ENCODE measurements at places on chromosomes 2 and 18.

GRCh38 chr2:179336782-179337534 is 72.3 kb upstream of the SESTD1 start:
- no peak for DNase-seq

DNA sequence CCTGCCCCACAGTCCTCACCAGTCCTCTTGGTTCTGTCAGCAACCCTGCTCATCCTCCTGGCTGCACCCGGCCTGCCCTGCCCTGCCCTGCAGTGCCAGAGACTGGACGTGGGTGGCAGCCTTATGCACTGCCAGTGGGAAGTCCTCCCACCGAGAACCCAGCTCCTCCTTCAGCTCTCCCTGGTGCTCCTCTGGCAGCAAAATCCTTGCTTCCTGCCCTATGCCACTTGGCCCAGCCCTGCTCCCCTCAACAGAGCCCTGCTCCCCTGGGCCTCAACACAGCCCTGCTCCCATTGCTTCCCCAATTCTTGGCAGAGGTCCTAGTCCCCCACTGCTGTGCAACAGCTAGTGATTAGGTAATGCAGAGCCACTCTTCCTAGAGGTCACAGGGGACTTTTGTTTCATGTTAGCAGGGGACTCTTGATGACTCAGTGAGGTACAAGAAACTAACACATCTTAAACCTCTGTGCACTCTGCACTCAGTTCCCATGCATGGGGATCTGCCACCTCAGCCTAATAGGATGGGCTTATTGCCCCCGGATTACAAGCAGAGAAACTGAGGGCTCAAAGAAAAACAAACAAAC is 58.0 kb upstream of the EDAR start:
- peak; percentile 92 for DNase-seq

DNA sequence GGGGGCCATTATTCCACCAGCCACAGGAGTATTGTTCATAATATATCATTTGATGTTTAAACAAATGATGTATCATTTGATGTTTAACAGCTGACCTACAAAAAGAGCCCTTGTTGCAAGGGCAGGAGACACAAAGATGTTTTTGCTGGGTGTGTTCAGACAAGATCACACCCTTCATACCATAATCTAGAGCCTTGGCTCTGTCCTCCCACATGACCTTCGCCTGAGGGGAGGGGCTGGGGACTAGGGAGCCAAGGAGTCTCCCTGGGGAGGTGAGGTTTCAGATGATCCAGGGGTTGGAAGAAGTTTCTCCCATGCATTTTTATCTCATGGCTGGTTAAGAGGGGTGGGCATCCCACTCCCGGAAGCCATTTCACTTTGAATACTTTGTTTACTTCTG is 33.5 kb downstream of the CDC42EP3 start:
- no peak for DNase-seq

- no peak for DNase-seq
Observed at GRCh38 chr2:62550461-62550860, 44.5 kb upstream of the TMEM17 start.

DNA sequence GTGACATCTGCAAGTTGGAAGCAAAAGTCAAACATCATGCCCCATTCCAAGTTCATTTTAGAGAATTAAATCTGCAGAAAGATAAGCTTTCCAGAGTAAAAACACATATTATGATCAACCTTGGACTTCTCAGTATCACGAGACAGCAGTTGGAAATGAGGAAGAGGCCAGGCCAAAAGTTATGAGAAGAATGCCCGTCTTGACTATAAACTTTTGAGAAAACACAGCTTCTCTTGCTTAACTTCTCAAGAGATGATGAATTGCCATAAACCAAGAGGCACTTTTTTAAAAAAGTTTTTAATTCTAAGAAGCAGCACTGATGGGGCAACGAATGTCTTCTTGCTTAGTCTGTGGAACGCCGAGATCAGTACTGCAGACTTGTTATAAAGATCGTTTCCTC is 52.6 kb upstream of the NFU1 start:
- DNase-seq: no peak

DNA sequence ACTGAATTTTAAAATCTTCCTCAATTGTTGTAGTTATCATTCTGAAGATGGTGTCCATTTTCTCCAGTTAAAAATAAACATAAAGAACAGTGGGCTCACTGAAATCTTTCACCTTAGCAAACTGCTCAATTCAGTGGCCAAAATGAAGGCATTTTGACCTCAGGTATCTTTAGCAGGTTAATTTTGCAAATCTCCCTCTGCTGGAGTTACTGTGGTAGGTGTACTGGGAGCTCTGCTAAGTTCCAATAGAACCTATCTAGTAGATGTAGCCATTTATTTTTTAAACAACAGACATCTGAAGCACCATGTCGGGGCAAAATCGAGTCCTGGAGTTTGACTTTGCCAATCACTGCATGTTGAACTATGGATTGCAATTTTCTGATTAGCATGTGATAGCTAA is 177.1 kb downstream of the IRS1 start:
- no peak for DNase-seq

DNA sequence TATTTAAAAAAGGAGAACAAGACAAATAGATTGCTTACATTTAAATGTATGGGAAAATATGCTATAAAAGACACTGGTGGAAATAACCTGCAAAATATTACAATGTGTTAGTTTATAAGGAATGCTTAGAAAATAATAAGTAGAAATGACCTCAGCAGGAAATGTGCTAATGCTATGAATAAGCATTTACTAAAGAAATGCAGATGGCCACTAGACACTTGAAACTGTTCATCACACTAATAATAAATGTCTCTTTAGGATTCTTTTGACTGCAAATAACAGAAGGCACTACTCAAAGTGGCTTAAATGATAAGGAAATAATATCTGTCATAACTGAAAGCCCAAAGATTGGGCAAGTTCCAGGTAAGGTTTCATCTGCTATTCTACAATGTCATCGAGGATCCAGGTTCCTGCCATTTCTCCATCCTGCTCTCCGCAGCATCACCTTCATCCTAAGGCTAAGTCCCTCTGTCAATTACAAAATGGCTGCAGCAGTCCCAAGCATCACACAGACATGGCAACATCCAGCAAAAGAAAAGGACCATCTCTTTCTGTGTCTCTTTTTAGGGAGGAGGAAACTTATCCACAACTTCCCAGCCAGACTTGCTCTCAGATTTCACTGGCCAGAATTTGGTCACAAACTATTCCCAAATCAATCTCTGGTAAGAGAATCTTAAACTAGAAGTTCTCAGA is 21.9 kb downstream of the METTL8 start:
- DNase-seq: no peak

- DNase-seq: no peak
Observed at GRCh38 chr2:217228732-217229131, 368.9 kb upstream of the TNP1 start.

DNA sequence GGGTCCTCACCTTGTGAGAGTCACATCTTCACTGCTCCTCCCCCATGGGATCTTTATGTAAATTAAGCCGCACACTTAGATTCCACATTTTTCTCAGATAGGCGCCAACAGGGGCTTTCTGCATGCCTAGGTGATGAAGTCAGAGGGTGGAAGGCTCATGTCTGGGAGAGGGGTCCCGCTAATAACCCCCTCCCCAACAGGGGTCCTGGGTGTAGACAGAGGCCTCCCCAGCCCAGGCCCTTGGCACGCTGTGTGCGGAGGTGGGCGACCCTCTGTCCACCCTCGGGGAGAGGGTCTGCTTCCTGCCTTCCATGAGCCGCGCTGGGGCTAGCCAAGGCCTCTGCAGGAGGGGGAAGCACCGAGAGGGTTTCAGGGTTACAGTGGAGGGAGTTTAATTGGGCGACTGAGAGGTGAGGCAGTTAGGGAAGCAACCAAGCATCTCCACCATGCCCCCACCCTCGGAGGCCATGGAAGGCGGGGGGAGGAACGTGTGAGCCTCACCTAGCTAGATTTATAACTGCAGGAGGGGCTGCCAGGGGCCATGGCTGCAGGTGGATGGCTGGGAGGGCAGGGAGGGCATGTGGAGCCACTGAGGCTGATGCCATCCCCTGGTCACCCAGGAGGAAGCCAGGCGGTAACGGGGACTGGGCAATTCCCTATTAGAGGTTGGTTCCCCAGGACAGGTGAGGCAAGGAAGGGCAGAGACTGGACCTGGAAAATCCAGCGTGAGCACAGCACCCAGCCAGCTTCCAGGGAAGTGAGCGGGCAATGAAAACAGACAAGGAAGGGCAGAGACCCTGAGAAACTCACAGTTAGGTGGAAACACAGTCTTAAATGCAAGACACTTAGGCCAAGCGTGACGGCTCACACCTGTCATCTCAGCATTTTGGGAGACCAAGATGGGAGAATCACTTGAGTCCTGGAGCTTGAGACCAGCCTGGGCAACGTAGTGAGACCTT is 7.7 kb upstream of the PXDN start:
- DNase-seq: no peak

DNA sequence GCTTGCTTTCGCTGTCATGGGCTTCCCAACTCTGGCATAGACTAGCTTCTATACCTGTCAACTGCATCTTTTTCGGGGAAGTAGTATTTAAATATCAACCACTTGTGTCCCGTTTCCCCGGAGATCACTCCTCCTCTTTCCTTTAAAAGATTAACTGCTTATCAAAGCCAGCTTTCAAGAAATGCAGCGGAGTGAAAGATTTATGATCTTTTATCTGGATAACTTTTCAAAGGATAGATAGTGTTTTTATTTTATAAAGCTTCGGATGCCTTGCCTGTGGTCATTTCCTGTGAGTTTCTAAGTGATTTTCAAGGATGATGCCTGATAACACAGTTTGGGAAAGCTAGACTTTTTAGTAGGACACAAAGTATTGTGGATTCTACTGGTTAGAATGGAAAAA is 2.9 kb upstream of the IGFBP5 start:
- DNase-seq: no peak

GRCh38 chr2:164910101-164910899 is 45.0 kb downstream of the SLC38A11 start:
- peak; percentile 31 for DNase-seq

DNA sequence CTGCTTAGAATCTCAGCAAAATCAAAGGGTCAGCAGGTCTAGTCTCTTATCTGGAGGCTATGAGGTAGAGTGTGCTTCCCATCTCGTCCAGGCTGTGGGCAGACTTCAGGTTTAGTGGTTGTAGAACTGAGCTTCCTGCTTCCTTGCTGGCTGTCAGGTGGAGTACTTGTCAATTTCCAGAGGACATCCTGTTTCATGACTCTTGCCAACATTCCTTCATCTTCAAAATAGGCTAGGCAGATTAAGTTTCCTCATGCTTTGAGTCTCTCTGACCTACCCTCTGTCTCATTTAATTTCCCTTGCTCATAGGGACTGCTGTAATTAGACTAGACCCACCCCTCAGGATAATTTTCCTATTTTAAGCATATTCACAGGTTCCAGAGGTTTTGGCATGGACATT is 562.6 kb downstream of the SPAG16 start:
- DNase-seq: no peak

DNA sequence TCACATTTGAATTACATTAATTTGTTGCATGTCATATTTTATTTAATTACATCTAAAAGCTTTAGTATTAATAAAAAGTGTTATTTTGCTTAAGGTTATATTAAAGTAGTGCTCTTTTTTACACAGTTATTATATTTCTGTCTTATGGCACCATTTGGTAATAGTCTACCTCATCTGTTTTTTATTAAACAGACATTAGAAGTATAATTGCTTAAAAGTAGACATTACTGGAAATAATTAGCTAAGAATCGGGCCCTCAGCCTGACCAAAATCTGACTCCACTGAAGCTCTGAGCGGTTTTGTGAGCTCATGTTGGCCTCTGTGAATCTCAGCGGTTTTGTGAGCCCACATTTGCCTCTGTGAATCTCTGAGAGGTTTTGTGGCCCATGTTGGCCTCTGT is 102.5 kb upstream of the SNTG2 start:
- DNase-seq: no peak

DNA sequence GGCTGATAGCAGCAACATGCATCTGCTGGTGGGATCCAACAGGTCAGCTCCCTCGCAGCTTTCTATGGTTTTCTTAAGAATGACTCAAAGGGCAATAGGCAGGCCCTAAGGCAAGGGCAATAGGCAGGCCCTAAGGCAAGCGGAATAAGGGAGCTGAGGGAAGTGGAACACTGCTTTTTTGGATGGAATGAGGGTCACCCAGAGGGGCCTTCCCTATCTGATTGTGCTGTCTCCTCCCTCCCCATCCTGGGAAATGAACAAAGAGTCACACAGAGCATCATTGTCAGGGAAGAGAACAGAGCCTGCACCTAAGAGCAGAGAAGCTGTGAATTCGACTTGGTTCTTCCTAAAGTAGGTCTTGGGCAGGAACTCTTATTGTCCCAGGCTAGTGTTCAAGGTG is 43.3 kb upstream of the PTPRM start:
- no peak for DNase-seq

DNA sequence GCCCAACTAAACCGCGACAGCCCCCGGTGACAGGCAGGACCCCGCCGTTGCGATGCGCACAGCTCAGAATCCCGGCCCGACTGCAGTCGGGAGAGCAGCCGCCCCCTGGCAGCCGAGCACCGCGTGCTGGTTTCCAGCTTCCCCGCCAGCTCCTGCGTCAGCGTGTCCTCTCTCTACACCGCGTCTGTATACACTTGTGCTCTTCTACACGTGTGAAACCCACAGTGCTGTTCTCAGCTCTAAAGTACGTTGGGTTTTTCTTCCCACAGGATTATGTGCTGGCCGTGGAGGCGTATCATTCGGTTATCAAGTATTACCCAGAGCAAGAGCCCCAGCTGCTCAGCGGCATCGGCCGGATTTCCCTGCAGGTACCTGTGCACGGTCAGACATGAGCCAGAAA is 54.0 kb downstream of the ADI1 start:
- no peak for DNase-seq

GRCh38 chr2:121345887-121346286 is 60.9 kb upstream of the TFCP2L1 start:
- DNase-seq: no peak

DNA sequence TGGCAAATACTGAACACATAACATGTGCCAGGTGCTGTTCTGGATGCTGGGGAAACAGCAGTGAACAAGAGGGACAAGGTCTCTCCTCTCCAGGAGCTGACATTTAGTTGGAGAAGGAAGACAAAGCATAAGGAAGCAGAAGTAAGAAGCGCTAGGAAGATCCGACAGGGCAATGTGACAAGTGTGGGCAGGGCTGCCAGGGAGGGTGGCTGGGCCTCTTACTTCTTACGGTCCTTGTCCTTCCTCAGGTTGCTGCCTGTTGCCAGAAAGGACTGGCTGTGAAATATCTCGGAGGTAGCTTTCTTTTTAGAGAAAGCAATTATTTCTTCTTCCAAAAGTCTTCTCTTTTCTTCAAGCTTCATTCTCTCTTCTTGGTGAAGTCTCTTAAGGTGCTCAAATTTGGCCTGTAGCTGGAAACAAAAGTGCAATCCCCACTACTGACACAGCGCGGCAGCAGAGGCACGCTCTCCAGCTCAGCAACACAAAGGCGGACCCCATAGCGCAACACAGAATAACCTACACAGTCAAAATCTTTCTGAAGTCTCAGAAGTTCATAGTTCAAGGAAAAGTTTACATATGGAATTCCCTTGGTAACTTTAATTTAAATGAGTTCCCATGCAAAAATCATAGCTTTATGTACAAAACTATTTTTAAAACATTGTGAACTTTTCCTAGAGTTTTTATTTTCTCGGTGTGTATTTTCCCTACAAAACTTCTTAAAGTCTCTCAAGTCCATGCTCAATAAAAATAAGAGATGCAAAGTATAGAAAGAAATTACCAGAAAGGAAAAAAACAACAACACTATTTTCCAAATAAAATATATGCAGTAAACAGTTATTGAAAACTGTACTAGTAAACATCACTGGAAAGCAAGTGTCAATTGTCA is 67.7 kb downstream of the SEPTIN10 start:
- DNase-seq: peak; percentile 35

Measured in AML-193 (cell line).